GM12878 (cell line): ENCODE measurements at places on chromosomes 1 and 21. TPM values are rescaled to one million over a fixed set of nuclear protein-coding genes. Genes with fewer than 3 reads are reported as not detected.
A peak's percentile ranks its signal among the peaks of the same experiment; 100 is the strongest.

The MXRA8 gene
- polyA plus RNA-seq: 0.24 TPM in 1 of 2 replicates, not detected in the other

The S100A1 gene
- polyA plus RNA-seq: 0.16 TPM in 1 of 2 replicates, not detected in the other

The NAV1 gene
- 0.35 and 0.46 TPM in 2 replicates for polyA plus RNA-seq

DNA sequence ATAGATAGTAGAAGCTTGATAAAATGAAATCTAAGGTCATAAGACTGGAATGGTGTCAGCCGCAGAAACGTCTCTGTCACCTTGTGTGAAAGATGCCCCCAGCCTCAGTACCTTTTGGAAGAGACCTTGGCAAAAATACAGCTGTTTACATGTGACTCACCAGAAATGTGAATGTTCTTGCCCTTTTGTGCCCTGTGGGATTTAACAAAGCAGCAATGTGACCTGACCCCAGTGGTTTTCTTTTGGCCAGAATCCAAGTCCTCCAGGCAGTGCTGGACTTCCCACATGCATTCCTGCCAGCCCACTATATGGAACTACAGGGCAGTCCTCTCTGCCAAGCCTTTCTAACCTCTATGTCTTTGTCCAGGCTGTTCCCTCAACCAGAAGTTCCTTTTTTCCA, 27.2 kb upstream of the LRRC8C start:
- H3K4me1 ChIP-seq: peaks cover 14% of the 10 kb centered on the region
- no peak for DNase-seq
- H3K4me3 ChIP-seq: no peak overlapping the region
- no peaks in the 10 kb centered on the region for H3K27me3 ChIP-seq
- no peaks in the 10 kb centered on the region for H3K36me3 ChIP-seq
- no peak overlapping the region for H3K27ac ChIP-seq

- no peaks in the 10 kb centered on the region for H3K4me1 ChIP-seq
- no peaks in the 10 kb centered on the region for H3K36me3 ChIP-seq
- DNase-seq: no peak
- no peak overlapping the region for H3K27ac ChIP-seq
- no peaks in the 10 kb centered on the region for H3K27me3 ChIP-seq
These were observed 63.7 kb downstream of the MAP10 start for GRCh38 chr1:232868793-232869491.

- no peak overlapping the region for H3K4me3 ChIP-seq
- no peak for DNase-seq
- H3K27ac ChIP-seq: no peak overlapping the region
- no peaks in the 10 kb centered on the region for H3K27me3 ChIP-seq
- no peaks in the 10 kb centered on the region for H3K36me3 ChIP-seq
These were observed 9.4 kb upstream of the TLR5 start for GRCh38 chr1:223152399-223152798.

- no peak overlapping the region for H3K4me3 ChIP-seq
- no peak overlapping the region for H3K27ac ChIP-seq
- H3K27me3 ChIP-seq: no peaks in the 10 kb centered on the region
- DNase-seq: no peak
- no peaks in the 10 kb centered on the region for H3K4me1 ChIP-seq
These were observed 18.2 kb downstream of the CTH start for GRCh38 chr1:70429219-70429618.

DNA sequence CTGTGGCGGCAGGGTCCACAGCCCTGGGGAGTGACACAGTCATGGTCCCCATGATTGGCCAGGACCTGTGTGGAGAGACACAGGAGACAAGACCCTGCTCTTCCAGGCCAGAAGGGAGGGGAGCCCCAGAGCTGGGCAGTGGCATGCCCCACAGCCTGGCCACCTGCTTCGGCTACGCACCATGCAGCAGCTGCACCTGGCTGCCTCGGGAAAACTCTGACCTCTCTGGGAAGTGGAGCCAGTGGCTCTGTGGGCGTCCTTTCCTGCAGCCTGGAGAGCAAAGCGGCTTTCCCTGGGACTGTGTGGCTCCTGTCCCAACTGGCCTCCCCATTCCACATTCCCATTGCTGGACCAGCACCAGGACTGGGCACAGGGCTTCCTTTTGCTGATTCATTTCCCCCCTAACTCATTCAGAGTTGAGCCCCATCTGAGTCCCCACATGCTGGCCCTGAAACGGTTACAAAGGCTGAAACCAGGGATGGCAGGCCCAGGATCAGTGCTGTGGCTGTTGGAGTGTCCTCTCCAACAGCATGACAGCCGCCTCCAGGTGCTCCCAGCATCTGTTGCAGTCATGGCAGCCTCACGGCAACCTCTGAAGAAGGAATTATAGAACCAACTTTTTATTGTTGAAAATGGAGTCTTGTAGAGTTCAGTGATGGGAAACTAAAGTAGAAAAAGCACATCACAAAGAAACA, 15.0 kb downstream of the OXCT2 start:
- H3K36me3 ChIP-seq: peaks cover 33% of the 10 kb centered on the region; the same call in 1 of the 2 replicates
- no peaks in the 10 kb centered on the region for H3K4me1 ChIP-seq
- no peaks in the 10 kb centered on the region for H3K27me3 ChIP-seq
- no peak for DNase-seq

The TDRD10 gene
- polyA plus RNA-seq: not detected in 2 replicates

The RABIF gene
- polyA plus RNA-seq: 17.4 and 17.8 TPM in 2 replicates

- peak overlapping the region; percentile 96 for H3K4me3 ChIP-seq
- no peaks in the 10 kb centered on the region for H3K27me3 ChIP-seq
- H3K36me3 ChIP-seq: no peaks in the 10 kb centered on the region
- H3K27ac ChIP-seq: peak overlapping the region; percentile 61
These were observed 407 bp downstream of the GALNT2 start for GRCh38 chr1:230067419-230067870.

GRCh38 chr1:7896994-7897393, 43.6 kb downstream of the TNFRSF9 start:
- H3K27ac ChIP-seq: no peak overlapping the region
- no peaks in the 10 kb centered on the region for H3K4me1 ChIP-seq
- no peak for DNase-seq
- H3K4me3 ChIP-seq: no peak overlapping the region
- H3K36me3 ChIP-seq: no peaks in the 10 kb centered on the region

The LORICRIN gene
- not detected in 2 replicates for polyA plus RNA-seq

The AMY1B gene
- polyA plus RNA-seq: not detected in 2 replicates

The LRRC3 gene
- 0.06 and 0.15 TPM in 2 replicates for polyA plus RNA-seq

The PPIAL4G gene
- polyA plus RNA-seq: not detected in 2 replicates

GRCh38 chr1:65179148-65179547, 31.1 kb downstream of the AK4 start:
- no peaks in the 10 kb centered on the region for H3K36me3 ChIP-seq
- H3K27ac ChIP-seq: no peak overlapping the region

- H3K27me3 ChIP-seq: no peaks in the 10 kb centered on the region
- no peaks in the 10 kb centered on the region for H3K36me3 ChIP-seq
- no peak for DNase-seq
- H3K27ac ChIP-seq: no peak overlapping the region
These were observed 132.9 kb downstream of the SYT2 start for GRCh38 chr1:202577381-202577780.

The GSTM5 gene
- polyA plus RNA-seq: 0.20 TPM in 1 of 2 replicates, not detected in the other

GRCh38 chr1:115644109-115644508, 2.3 kb downstream of the VANGL1 start:
- no peaks in the 10 kb centered on the region for H3K27me3 ChIP-seq
- H3K27ac ChIP-seq: no peak overlapping the region
- H3K4me3 ChIP-seq: no peak overlapping the region
- peaks cover 24% of the 10 kb centered on the region for H3K4me1 ChIP-seq

The S100A7 gene
- polyA plus RNA-seq: not detected in 2 replicates

DNA sequence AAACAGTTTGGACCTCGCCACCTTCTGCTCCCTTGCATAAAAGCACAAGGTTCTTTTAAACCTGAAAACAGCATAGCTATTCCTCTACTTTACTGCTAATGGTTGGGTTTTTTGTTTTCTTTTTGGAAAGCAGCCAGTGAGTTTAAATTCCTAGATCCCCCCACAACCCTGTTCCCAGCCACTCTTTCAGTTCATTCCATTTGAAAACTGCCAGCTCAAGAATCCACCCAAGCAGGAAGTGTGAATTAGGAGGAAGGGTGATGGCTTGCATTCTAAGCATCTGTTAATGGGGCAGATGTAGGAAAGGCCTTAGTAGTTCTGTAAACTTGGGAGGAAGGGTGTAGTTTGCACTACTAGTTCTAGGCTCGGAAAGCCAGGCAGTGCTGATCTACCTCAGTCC, 172.9 kb upstream of the HOOK1 start:
- no peak overlapping the region for H3K27ac ChIP-seq
- H3K4me1 ChIP-seq: no peaks in the 10 kb centered on the region
- no peak overlapping the region for H3K4me3 ChIP-seq
- H3K36me3 ChIP-seq: no peaks in the 10 kb centered on the region
- no peak for DNase-seq
- no peaks in the 10 kb centered on the region for H3K27me3 ChIP-seq

The CD52 gene
- 390 TPM in 2 replicates for polyA plus RNA-seq

GRCh38 chr21:31143036-31143435, 104.8 kb upstream of the KRTAP19-8 start:
- H3K4me1 ChIP-seq: no peaks in the 10 kb centered on the region
- H3K4me3 ChIP-seq: no peak overlapping the region
- no peak for DNase-seq

DNA sequence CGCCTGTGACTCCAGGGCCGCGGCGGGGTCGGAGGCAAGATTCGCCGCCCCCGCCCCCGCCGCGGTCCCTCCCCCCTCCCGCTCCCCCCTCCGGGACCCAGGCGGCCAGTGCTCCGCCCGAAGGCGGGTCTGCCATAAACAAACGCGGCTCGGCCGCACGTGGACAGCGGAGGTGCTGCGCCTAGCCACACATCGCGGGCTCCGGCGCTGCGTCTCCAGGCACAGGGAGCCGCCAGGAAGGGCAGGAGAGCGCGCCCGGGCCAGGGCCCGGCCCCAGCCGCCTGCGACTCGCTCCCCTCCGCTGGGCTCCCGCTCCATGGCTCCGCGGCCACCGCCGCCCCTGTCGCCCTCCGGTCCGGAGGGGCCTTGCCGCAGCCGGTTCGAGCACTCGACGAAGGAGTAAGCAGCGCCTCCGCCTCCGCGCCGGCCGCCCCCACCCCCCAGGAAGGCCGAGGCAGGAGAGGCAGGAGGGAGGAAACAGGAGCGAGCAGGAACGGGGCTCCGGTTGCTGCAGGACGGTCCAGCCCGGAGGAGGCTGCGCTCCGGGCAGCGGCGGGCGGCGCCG, at the start of gene SIM2:
SIM2 (plus strand) TSS at position 135 of the 565 bp plus-strand sequence. CDS start 632 bp downstream, outside the sequence.
- no peak for DNase-seq
- no peaks in the 10 kb centered on the region for H3K36me3 ChIP-seq
- no peak within 1 kb of the TSS for H3K4me3 ChIP-seq
- H3K27ac ChIP-seq: no peak within 1 kb of the TSS
- H3K4me1 ChIP-seq: no peaks in the 10 kb centered on the region

DNA sequence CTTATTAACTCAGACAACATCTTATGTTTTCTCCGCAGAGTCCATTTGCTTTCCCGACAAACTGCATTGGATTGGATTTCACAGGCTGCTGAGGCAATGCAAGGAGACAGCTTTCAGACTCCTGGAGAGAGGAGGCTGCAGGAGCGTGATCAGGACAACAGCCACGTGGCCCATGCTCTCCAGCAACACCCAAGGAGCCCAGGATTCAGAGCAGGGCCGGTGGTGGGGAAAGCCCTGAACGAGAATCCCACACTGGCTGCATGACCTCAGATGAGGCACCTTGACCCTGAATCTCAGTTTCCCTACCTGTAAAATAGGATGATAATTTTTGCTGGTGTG, 78.3 kb upstream of the NFASC start:
- H3K4me1 ChIP-seq: no peaks in the 10 kb centered on the region
- no peak for DNase-seq
- 0 out of 2 replicates have a peak, but pooled peaks cover 4% of the 10 kb centered on the region for H3K27me3 ChIP-seq
- no peaks in the 10 kb centered on the region for H3K36me3 ChIP-seq
- H3K27ac ChIP-seq: no peak overlapping the region
- H3K4me3 ChIP-seq: no peak overlapping the region

DNA sequence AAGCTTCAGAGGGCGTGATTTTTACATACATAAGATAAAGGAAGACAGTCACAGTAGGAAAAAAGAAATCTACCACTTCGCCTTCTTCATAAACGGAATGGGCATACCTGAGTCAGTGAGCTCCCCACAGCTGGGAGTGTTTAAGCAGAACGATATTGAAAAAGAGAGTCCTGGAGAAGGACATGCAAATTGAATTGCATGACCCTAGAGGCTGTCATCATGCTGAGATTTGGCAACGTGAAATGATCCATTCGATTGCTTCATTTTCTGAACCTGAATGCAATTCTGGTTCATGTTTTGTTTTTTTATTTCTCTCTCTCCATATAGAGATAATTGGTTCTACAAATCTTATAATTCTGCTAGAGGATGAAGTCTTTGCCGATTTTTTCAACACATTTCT, 3.7 kb downstream of the RGSL1 start:
- H3K4me1 ChIP-seq: no peaks in the 10 kb centered on the region
- no peak overlapping the region for H3K4me3 ChIP-seq
- no peak overlapping the region for H3K27ac ChIP-seq
- no peak for DNase-seq
- no peaks in the 10 kb centered on the region for H3K27me3 ChIP-seq
- no peaks in the 10 kb centered on the region for H3K36me3 ChIP-seq
